ENCODE measurements at places on chromosomes 3 and 15.

DNA sequence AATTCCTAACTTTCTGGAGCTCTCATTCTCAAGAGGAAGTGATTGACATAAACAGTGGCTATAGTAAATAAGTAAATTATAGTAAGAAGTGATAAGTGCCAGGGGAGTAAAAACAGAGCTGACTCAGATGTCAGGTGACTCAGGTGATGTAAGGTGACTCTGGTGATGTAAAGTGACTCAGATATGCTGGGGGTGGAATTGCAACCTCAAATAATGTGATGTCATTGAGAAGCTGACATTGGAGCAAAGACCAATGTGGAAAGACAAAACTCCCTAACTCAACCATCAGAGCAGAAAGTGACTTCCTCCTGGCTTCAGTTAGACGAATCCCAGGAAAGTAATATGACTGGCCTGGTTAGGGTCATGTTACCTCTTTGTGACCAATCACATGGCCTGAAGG is 144.2 kb upstream of the SNTN start:
- no peak for DNase-seq

GRCh38 chr15:64151727-64152506 is at the start of gene SNX22:
TSS of gene SNX22 (plus strand) at chr15:64151731. CDS start at chr15:64151776, 45 bp downstream.
- DNase-seq = no peak

- no peak for DNase-seq
These were observed 209.8 kb downstream of the PDCD6IP start for GRCh38 chr3:34008191-34008590.

DNA sequence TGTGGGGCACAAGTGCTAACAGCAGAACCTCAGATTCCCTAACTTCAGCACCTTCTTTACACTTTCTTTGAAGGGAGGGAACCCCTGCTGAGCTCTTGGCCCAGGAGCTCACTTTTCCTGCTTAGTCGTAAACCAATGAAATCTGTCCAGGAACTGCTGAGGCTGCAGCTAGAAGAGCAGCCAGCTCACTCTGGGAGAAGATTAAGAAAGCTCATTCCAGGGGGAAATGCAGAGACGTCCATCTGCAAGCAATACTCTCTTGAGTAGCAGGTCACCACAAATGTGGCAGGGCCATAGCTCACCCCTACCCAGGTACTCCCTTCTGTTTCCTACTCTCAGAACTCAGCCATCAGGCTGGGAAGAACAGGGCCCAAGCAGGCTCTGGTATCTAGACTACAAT is 103.3 kb downstream of the WDR76 start:
- DNase-seq = no peak

- DNase-seq = no peak
These were observed 103.5 kb downstream of the ASB7 start for GRCh38 chr15:100705841-100706240.

DNA sequence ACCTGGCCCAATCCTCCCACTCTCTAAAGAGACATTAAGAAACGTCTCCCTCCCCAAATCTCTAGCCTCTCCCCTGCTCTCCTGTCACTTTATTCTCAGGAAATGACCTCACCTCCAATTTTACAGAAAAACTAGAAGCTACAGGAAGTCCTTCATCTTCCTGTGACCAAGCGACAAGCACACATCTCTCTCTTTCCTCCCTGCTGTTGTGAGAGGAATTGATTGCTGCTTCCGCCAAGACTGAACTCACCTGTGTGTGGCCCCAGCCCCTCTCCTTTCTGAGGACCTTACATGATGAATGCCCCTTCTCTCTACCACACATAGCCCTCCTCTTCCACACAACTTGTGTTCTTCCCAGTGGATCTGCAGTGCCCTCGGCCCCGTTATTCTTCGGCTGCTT is 18.2 kb downstream of the DNAJB8 start:
- DNase-seq = no peak

GRCh38 chr15:77282333-77282732 is 137.6 kb downstream of the PEAK1 start:
- no peak for DNase-seq

GRCh38 chr15:36186376-36186775 is 393.1 kb upstream of the CDIN1 start:
- no peak for DNase-seq

GRCh38 chr15:73906346-73907034 is 19.8 kb upstream of the LOXL1 start:
- DNase-seq = no peak

- no peak for DNase-seq
These were observed 680 bp downstream of the GOLIM4 start for GRCh38 chr3:168094877-168095610.

GRCh38 chr15:90789462-90789861 is 72.3 kb downstream of the BLM start:
- no peak for DNase-seq

- DNase-seq = no peak
These were observed 41.9 kb downstream of the FAM43A start for GRCh38 chr3:194727435-194728128.

- DNase-seq = no peak
These were observed 128.3 kb downstream of the WDR76 start for GRCh38 chr15:43955140-43955539.

DNA sequence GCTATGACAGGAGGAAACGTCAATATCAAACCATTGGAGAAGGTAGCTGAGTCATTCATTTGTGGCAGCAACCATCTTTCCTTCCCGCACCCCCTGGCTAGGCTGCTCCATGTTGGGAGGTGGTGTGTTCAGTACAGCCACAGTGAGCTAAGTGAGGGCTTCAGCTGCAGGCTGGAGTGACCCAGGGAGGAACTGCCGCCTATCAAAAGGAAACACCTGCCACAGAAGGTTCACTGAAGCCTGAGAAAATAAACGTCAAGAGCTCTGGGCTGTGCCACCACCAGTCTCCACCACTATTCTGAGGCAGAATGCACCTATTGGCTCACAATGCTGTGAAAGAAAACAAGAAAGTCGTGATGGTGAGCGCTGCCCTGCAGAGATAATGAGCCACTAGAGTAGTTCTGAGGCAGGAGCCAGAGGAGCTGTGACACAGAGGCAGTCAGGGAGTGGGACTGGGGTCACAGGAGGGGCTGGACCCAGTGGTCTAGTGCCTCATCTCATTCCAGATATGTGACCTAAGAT is 34.8 kb upstream of the CD47 start:
- no peak for DNase-seq

DNA sequence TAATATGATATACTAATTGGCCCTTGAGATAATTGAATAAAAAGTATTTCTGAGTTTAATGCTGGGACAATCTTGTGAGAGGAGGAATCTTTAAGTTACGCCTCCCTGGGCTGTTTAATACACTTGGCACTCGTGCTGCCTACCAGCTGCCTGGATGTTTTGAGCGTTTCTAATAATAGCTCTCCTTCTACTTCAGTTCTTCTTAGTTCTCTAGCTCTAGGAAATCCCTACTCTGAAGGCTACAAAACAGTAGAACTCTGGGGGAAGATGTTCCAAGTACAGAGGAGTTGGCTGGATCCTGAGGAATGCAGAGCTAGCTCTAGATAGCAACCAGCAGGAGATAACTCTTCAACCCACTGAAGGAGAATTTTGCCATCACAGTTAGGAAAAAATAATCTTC is 3.5 kb downstream of the NAALADL2 start:
- DNase-seq = no peak

GRCh38 chr3:6867269-6867668 is 6.4 kb downstream of the GRM7 start:
- no peak for DNase-seq

GRCh38 chr15:73125219-73125618 is 73.0 kb downstream of the NEO1 start:
- no peak for DNase-seq

DNA sequence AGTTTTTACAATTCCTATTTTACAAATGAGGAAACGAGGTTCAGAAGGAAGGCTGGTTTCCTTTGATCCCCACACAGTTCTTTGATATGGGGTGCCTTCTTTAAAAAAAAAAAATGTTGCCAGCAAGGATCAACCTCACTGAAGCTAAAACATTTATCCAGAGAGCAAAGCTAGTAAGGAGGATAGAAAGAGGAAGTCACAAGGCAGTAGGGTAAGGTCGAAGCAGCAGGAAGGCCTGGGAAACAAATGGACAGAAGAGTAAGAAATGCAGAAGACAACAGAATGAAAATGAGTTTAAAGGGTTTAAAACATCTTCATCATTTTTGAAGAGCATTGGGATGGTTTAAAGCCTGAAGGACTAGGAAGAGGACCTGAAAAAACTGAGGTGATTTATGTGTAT is 30.6 kb upstream of the CP start:
- DNase-seq = no peak

DNA sequence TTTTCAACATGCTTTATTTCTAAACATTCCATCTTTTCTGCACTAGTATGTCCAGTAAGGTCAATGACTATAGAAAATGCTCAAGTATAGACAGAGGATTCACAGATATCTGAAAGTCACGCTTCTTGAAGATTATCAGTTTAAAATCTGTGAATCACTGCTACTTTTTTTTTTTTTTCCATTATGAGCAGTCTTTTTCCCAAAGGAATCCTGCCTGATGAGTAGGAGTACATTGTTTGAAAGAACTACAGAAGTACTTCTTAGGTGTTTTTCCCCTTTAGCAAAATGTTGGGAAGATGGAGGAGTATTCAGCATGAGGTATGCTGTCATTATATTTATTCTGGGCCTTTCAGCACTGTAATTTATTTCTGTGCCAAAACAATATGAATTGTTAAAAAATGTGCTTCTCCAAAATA is 266.2 kb downstream of the NLGN1 start:
- DNase-seq = no peak

DNA sequence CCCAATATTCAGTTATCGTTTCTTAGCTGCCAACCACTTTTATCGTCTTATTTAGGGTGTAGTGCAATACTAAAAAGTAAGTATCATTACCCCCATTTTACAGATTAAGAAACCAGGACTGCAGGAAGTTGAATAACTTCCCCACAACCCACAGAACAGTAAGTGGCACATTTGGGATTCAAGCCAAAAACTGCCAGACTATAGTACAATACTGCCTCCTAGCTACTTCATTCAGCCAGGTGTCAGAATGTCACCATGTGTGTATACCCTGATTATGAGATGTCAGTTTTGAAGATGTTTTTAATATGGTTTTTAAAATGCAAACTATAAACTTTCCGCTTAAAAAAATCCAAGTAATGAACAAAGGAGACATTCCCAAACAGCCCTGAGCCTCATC is 74.2 kb upstream of the PROK2 start:
- no peak for DNase-seq

DNA sequence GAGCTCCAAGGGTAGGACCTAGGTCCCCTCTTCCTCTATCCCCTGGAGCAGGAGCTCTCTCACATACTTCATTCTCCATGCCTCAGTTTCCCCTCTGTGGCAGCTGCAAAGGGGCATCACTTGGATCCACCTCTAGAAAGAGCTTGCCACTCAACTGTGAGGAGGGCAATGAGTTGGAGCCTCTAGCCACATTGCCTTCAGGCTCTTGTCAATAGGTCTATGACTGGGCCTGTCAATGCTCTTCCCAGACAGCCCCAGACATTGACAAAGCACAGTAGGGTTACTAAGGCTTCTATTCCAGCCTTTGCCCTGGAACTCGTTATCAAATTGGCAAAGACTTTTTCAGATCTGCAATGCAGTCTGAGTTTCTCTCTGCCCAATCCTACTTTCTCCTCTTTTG is 4.4 kb upstream of the VIPR1 start:
- DNase-seq = no peak

DNA sequence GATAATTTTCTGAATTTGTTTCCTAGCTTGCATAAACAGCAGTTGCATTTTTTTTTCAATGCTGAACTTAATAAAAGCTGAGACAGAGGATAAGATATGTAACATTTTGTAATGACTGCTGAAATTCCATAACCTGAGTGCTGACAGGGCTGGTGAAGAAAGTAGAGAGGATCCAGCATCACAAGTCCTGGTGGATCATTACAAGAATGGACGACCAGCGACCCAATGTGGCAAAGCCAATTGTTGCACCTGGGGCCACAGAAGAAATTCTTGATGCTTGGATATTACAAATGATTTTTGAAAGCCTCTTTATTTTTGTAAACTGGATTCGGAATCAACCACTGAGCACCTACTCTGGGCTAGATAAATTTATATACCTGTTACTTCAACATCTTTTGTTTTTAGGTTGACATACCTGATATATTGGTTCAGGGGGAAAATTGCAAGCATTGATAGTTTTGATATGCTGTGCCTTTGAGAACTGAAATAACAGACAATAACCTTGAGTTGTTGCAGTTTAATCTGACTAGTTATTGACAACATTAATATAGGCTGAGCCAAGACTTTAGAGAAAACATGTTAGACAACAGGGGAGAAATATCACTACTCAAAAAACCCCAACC is 3.9 kb upstream of the ACTL6A start:
- peak; percentile 45 for DNase-seq

DNA sequence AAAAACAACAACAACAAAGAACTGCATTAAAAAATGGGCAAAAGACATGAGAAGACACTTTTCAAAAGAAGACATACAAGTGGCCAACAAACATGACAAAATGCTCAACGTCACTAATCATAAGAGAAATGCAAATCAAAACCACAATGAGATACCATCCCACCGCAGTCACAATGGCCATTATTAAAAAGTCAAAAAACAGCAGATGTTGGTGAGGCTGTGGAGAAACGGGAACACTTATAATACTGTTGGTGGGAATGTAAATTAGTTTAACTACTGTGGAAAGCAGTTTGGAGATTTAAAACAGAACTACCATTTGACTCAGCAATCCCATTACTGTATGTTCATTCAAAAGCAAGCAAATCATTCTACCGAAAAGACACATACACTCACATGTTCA is 15.1 kb downstream of the EIF1B start:
- no peak for DNase-seq

GRCh38 chr15:38438031-38438986 is 15.6 kb upstream of the FAM98B start:
- no peak for DNase-seq

- no peak for DNase-seq
These were observed 28.9 kb downstream of the CHD2 start for GRCh38 chr15:92929002-92929401.

- no peak for DNase-seq
These were observed 62.8 kb downstream of the THBS1 start for GRCh38 chr15:39643727-39644126.

GRCh38 chr3:129344540-129345220 is 66.0 kb downstream of the HMCES start:
- no peak for DNase-seq

DNA sequence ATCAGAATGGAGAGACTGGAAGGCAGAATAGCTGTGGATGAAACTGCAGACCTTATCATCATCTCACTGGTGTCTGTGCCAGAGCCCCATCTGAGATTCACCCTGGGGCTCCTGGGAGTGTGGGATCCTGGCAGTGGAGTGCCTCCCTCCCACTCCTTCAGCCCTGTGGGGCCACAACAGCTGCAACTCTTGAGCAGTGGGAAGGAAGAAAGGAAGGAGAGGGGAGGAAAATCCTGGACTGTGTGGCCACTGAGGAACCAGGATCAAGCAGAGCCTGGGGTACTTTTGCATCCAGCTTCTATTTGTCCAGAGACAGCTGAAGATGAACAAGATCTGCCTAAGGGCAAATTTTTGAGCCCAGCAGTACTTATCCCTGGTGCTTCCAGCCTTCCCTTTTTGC is 13.1 kb upstream of the ALDH1A2 start:
- DNase-seq = no peak
